ENCODE measurements at places on chromosomes 6 and 20.

DNA sequence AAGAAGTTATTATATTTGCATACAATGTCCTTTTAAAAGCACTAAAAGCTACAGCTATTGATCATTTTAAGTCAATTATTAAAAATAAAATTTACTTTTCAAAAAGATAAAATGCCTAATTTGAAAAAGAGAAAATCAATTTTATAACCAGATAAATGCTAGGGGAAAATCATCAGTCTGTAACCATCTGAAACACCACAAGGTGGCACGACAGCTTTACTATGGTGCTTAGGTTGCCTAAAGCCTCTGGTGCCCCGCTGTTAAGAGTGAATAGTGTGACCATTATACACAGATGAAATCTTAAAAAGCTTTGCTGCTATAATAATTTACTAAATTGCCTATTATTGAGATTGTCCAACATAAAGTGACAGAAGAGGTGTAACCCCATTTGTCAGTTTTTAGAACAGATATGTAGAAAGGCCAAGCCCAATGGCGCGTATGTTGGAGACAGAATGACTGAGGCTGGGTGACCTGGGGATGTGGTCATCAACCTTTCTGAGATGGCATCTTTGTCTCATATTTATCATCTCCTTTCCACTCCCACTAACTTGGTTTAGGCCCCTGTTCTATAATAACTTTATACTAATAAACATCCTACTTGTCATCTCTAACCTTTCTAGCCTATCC, 100.8 kb downstream of the MOXD1 start:
- H3K27ac ChIP-seq = no peak overlapping the region
- H3K36me3 ChIP-seq = peaks cover 39% of the 10 kb centered on the region
- H3K4me3 ChIP-seq = no peak overlapping the region
- peaks cover 2% of the 10 kb centered on the region for H3K4me1 ChIP-seq
- H3K27me3 ChIP-seq = no peaks in the 10 kb centered on the region
- DNase-seq = peak; percentile 70

- H3K4me3 ChIP-seq = no peak overlapping the region
- no peaks in the 10 kb centered on the region for H3K36me3 ChIP-seq
- no peaks in the 10 kb centered on the region for H3K4me1 ChIP-seq
- H3K27ac ChIP-seq = no peak overlapping the region
- peak; percentile 6 for DNase-seq
Measured at GRCh38 chr6:33983109-33983716, 162.7 kb downstream of the GRM4 start.

DNA sequence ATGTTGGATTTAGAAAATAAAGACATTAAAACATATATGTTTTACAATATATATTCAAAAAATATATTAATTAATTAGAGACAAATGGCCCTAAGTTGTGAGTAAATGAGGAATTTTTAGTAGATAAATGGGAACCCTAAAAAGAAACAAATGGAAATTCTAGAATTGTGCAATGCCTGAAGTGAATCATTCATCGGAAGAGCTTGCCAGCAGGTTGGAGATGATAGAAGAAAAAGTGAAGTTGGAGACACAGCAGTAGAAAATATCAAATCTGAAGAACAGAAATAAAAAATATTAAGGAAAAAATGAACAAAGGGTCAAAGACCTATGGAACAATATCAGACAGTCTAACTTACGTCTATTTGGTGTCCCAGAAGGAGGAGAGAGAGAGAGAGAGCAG, 109.4 kb upstream of the NEDD9 start:
- H3K27ac ChIP-seq = no peak overlapping the region
- H3K4me3 ChIP-seq = no peak overlapping the region
- peaks cover 3% of the 10 kb centered on the region for H3K4me1 ChIP-seq
- no peaks in the 10 kb centered on the region for H3K36me3 ChIP-seq
- no peaks in the 10 kb centered on the region for H3K27me3 ChIP-seq

DNA sequence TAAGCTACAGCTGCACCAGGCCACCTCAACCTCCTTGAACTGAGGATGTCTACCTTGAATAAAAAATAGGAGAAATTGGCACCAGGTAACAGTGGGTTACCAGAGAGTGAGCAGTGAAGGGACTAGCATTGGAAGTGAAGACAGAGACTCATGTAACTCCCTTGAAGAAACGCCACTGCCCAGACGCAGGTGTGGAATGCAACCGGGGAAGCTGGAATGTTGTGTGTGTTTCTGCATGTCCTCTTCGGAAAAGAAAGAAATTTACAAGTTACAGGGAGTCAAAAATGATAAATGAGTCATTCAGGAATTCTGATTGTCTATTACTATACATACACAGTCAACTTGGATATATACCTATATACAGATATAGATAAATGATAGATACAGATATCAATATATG, 514.7 kb upstream of the AGPAT4 start:
- H3K27ac ChIP-seq = no peak overlapping the region
- H3K36me3 ChIP-seq = no peaks in the 10 kb centered on the region
- H3K27me3 ChIP-seq = no peaks in the 10 kb centered on the region
- no peak for DNase-seq
- no peak overlapping the region for H3K4me3 ChIP-seq
- no peaks in the 10 kb centered on the region for H3K4me1 ChIP-seq

GRCh38 chr6:32181148-32181702, 2.8 kb downstream of the AGER start:
- H3K4me1 ChIP-seq = peaks cover 14% of the 10 kb centered on the region
- H3K4me3 ChIP-seq = no peak overlapping the region
- H3K27me3 ChIP-seq = no peaks in the 10 kb centered on the region

Data from mesenchymal stem cell (in vitro differentiated cells and primary cell).